ELR (cell line): ENCODE measurements at places on chromosomes 7 and 10.

GRCh38 chr7:157521061-157521731, 184.4 kb downstream of the DNAJB6 start:
- no peak for DNase-seq

- no peak for DNase-seq
Observed at GRCh38 chr7:39248041-39248691, 270.5 kb downstream of the POU6F2 start.

- DNase-seq, result no peak
Observed at GRCh38 chr10:75924309-75924902, 493.0 kb downstream of the LRMDA start.

- DNase-seq, result no peak
Observed at GRCh38 chr10:72842164-72842563, 51.4 kb upstream of the OIT3 start.

GRCh38 chr10:35711615-35712411, 69.7 kb upstream of the FZD8 start:
- DNase-seq, result peak; percentile 17

DNA sequence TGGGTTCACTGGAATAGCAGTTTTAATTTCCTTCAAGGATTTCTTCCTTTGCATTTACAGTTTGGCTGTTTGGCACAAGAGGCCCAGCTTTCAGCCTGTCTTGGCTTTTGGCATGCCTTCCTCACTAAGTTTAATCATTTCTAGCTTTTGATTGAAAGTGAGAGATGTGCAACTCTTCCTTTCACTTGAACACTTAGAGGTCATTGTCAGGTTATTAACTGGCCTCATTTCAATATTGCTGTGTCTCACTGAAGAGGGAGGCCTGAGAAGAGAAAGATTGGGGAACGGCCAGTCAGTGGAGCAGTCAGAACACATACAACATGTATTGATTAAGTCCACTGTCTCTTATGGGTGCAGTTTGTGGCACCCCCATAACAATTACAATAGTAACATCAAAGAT, 33.9 kb downstream of the PTTG1IP2 start:
- DNase-seq, result no peak

DNA sequence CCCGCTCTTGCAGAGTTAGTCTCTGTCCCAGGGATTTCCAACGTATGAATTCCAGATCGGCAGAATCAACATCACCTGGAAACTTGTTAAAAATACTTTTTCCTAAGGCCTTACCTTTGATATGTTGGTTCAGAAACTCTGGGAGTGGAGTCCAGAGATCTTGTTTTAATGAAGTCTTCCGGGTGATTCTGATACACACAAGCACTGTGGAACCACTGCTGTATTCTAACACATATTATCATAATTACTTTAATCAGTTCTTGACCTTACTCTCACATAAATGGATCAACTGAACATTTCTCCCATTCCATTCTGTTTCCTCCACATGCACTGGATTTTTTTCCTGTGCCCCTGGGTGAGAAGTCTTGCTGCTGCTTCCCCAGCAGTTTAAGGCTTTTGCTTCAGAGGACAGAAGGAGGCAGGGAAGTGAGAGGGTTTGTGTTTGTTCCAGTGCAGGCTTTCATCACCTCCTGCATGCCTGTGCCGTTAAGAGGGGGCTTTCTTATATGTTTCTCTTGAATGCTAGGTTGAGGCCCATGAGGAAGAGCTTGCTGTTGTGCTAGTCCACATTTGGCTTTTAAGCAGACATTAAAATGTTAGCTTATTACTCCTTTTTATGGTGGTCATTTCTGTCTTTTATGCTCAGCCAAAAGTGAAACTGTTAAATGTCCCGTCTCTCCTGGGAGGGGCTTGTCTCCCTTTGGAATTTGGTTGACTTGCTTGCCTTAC, 32.4 kb downstream of the CCSER2 start:
- peak; percentile 37 for DNase-seq

GRCh38 chr7:29878081-29878688, 71.9 kb downstream of the WIPF3 start:
- peak; percentile 70 for DNase-seq

DNA sequence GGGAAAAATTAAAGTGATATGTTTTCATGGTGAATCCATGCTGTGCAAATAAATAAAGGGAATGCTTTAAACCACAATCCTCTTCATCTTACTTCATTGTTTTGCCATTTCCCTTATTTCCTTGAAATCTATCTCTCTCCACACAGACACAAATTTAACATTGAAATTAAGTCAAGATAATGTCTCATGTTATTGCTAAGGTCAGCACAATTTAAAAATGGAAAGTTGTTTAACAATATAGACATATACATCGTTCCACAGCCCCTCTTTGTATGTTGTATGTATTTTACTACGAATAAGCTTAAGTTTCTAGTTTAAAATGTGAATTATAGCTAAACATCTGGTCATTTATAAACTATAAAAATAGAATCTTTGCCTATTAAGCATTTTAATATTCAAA, 256.9 kb downstream of the PLXDC2 start:
- DNase-seq, result no peak

GRCh38 chr10:3093996-3094395, 26.6 kb downstream of the PFKP start:
- no peak for DNase-seq

GRCh38 chr10:21304198-21304597, 221.3 kb downstream of the SKIDA1 start:
- peak; percentile 41 for DNase-seq

DNA sequence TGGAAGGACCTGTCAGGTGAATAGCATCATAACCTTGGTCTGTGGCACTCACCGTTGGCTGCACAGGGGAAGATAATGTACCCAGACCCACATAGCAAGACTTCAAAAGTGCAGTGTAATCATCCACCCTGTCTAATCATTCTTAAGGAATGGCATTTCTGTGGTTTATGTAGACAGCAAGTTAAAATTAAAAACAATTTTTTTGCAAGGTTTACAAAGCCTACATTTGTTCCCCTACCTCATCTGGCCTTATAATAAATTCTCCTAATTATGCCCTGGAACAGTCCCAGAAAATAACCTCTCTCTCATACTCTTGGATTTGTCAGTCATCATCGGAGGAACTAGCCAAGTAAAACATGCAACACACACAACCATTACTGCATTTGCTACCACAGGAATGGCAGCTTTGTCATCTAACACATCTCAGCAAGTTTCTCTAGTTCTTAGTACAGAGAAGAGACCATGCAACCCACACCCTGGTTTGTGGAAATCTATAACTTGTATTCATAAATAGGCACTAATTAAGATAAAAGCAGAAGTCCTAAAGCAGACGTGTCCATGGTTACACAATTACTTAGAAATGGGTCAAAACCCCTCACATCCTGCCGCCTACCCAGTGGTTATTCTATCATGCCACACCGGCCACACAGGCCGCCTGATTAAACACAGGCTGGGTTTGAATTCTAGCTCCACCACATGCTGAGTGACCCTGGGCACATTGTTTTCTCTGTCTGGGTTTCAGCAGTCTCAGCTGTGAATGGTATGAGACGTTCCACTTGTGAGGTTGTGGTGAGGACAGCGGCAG, 19.1 kb downstream of the ABLIM1 start:
- DNase-seq, result peak; percentile 46

DNA sequence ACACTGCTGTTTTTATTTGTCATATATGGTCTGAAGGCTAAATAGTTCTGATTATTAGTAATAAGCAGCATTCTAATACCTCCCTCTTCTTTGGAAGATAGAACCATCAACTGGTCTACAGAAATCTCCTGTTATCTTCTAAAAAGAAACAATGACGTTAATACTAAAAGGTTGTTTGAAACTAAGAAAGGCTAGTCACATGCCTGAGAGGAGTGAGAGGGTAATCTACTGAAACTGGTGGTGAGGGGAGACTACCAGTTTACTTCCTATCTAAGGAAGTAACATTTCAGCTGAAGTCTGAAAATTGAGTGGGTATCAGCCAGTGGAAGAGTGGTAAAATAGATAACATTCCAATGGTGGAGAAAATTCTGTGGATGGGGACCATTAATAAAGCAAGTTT, 48.4 kb downstream of the FGFBP3 start:
- DNase-seq, result no peak

DNA sequence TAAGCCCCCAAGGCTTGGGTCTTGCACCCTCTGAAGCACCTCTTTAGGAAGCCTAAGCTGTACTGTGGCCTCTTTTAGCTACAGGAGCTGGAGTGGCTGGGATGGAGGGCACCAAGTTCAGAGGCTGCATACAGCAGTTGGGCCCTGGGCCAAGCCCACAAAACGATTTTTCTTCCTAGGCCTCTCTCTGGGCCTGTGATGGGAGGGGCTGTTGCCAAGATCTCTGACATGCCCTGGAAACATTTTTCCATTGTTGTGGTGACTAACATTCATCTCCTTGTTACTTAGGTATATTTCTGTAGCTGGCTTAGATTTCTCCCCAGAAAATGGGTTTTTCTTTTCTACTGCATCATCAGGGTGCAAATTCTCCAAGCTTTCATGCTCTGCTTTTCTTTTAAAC, 375.7 kb upstream of the NPSR1 start:
- DNase-seq, result no peak

GRCh38 chr10:88095223-88095721, 231.8 kb downstream of the PTEN start:
- peak; percentile 22 for DNase-seq

- DNase-seq, result no peak
Observed at GRCh38 chr7:152899548-152900109, 140.1 kb downstream of the ACTR3B start.

GRCh38 chr10:132264306-132264950, 43.3 kb downstream of the STK32C start:
- no peak for DNase-seq

- no peak for DNase-seq
Observed at GRCh38 chr7:133367561-133367960, 114.7 kb downstream of the EXOC4 start.

- DNase-seq, result no peak
Observed at GRCh38 chr10:110162741-110163145, 44.7 kb upstream of the MXI1 start.

DNA sequence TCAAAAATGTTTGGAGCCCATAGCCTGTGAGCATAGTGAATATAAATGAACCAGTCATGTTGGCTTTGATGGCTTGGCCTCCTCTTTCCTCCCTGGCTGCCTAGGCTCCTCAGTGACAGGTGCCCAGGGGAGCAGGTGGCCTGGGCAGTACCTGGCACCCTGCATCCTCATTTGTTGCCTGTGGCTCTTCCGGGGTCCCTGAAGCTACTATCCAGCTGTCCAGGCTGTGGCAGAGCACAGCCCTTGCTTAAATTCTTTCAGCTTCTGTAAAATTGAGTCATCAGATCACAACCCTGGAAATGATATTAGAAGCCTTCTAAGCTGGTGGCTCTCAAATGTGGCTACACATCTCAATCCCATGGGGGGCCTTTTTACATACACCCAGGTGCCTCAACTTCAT, 525.4 kb downstream of the GALNT17 start:
- DNase-seq, result no peak

DNA sequence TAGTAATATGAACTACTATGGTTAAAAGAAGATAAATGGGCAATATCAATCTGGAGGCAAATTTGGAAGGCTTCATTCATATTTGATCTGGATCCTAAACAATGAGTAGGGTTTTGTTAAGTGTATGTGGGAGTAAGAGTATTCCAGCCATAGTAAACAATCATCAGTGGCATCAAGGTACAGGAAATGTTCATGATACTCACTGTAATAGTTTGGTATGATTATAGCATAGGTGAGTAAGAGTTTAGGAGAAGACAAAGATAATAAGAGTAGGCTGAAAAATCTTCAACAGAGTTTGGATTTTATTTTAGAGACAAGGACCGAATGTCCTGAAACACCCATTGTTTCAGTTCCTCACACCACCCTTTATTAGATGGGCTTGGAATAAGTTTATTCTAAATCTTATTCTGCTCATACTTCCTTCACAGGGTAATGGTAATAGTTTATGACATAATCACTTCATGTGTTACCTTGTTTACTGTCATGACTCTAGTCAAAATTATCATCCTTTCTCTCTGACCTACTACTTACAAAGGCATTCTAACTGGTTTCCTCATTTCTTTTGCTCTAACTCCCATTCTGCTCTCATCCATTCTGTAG, 38.9 kb downstream of the BRAF start:
- DNase-seq, result no peak

DNA sequence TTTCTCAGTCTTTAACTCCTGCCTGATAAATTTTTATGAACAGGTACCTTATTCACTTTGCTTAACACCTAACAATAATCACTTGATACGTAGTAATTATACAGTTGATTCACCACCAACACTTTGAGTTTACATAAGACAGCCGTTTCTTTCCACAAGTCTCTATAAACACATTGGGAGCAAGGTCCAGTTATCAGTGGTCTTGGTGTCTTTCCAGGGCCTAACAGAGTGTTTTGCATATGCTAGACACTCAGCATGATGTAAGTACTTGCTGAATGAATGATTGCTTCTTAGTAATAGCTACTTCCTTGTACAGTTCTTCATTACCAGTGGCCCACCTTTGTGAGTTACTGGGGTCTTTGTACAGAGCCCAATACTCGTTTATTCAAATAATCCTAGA, 6.4 kb downstream of the CLDN12 start:
- DNase-seq, result no peak

GRCh38 chr10:71179382-71179781, 33.0 kb upstream of the UNC5B start:
- DNase-seq, result no peak

GRCh38 chr7:117435475-117436043, 8.3 kb upstream of the ASZ1 start:
- DNase-seq, result no peak

DNA sequence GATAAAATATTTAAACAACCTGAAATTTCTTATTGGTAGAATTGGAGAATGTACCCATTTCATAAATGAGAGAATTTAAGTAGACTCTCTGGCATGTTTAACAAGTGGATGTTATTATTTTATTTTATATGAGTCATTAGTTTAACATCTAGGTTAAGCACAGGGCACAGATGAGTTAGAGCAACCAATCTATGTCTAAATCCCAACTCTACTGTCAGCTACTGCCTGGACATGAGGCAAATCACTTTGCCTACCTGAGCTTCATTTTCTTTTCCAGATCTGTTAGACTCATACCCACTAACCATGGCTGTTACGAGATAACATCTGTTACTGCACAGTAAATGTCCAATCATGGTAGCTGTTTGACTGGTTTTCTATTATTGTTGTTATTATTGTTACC, 251.1 kb downstream of the INHBA start:
- peak; percentile 71 for DNase-seq

DNA sequence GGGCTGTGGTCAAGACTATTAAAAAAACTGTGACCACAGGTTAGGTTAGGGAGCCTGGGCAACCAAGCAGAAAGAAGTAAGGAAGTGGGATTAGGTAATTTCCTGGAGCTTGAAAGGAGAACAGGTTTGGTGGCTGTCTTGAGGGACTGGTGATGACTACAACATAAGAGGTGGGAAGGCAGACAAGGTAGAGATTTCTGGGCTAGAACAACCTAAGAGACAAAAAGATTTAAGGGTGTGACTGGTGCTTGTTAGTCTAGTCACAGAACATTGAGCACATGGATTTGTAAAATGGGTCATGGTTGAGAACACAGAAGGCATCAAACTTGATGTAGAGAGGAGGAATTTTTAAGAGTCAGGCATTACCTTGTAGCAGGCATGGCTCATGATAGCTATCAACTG, 123.7 kb upstream of the ASAH2 start:
- DNase-seq, result no peak

GRCh38 chr7:4831723-4832495, 29.9 kb downstream of the PAPOLB start:
- peak; percentile 12 for DNase-seq

- no peak for DNase-seq
Observed at GRCh38 chr10:64116707-64117106, 595.5 kb downstream of the REEP3 start.

GRCh38 chr7:155003376-155004214, 671 bp upstream of the PAXIP1 start:
- peak; percentile 77 for DNase-seq

GRCh38 chr10:101067356-101068083, 5.7 kb downstream of the KAZALD1 start:
- peak; percentile 86 for DNase-seq

GRCh38 chr7:157394246-157395191, 57.7 kb downstream of the DNAJB6 start:
- peak; percentile 72 for DNase-seq
